Activated CD8-positive, alpha-beta T cell treated with anti-CD3 and anti-CD28 coated beads for 36 hours (primary cell): ENCODE measurements at places on chromosomes 11 and 22. TPM values are rescaled to one million over a fixed set of nuclear protein-coding genes. Genes with fewer than 3 reads are reported as not detected.

- no peaks in the 10 kb centered on the region for H3K4me1 ChIP-seq
- H3K27ac ChIP-seq: no peak overlapping the region
Measured at GRCh38 chr11:10674440-10674855, 19.1 kb downstream of the IRAG1 start.

GRCh38 chr22:17387356-17387755 lies 18.1 kb downstream of the CECR2 start:
- H3K4me1 ChIP-seq: no peaks in the 10 kb centered on the region
- no peak for DNase-seq
- no peak overlapping the region for H3K27ac ChIP-seq
- no peak overlapping the region for H3K4me3 ChIP-seq
- H3K27me3 ChIP-seq: no peaks in the 10 kb centered on the region
- no peaks in the 10 kb centered on the region for H3K36me3 ChIP-seq

GRCh38 chr11:134050541-134051383 lies 18.1 kb upstream of the JAM3 start:
- H3K27ac ChIP-seq: no peak overlapping the region
- peak; percentile 80 for DNase-seq
- peaks cover 11% of the 10 kb centered on the region for H3K4me1 ChIP-seq
- H3K36me3 ChIP-seq: no peaks in the 10 kb centered on the region
- peaks cover 8% of the 10 kb centered on the region for H3K27me3 ChIP-seq

GRCh38 chr11:45366619-45367190 lies 80.6 kb upstream of the SYT13 start:
- H3K36me3 ChIP-seq: no peaks in the 10 kb centered on the region
- no peak for DNase-seq
- H3K4me1 ChIP-seq: peaks cover 4% of the 10 kb centered on the region
- no peak overlapping the region for H3K4me3 ChIP-seq
- peaks cover 5% of the 10 kb centered on the region for H3K27me3 ChIP-seq

The MISFA gene
- 1.1 TPM for total RNA-seq
